ENCODE measurements at places on chromosomes 5 and 9.

DNA sequence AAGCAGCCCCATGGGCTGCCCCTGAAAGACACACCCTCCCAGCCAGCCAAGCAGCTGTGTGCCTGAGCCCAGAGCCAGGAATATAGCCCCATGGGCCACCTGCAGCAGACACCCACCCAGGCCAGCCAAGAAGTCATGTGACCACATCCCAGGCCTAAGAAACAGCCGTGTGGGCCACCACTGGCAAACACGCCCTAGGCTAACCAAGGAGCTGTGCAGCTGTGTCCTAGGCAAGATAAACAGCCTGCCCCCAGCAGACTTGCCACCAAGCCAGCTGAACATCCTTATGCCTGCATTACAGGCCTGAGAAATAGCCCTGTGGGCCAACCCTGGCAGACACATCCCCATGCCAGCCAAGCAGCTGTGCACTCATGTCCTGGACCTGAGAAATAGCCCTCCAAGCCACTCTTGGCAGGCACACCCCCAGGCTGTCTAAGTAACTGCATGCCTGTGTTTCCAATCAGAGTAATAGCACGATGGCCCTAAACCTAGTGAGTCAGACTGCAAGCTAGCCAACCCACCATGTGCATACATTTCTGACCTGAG is 143.0 kb downstream of the ADAMTS6 start:
- DNase-seq = no peak

DNA sequence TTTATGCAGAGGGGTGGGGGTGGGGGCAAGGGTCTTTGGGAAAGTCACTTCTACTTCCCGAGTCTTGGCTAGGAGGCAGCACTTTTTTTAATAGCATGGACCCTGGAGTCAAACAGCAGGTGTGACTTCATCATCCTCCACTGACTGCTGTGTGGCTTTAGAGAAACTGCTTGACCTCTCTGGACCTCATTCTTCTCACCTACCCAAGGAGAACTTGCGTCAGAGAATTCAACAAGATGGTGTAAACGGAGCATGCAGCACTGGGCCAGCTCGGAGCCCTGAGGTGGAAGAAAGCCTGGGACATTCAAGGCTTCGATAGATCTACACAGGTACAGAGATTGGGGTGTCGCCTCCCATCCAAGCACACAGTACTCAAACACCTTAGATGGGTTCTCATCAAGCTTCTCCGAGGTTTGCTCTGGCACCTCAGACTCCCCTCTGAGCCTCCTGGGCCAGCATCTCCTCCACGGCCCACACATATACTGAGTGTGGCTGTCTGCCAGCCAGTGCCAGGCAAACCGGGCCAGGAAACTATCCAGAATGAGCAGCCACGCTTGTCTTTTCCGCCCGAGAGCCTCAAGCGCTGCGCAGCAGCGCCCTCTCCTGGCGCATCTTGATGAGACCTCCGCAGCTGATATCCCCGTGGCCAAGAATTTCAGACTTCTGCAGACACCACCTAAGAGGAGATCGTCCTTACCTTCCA is 4.6 kb upstream of the SLC25A48 start:
- DNase-seq = peak; percentile 38

DNA sequence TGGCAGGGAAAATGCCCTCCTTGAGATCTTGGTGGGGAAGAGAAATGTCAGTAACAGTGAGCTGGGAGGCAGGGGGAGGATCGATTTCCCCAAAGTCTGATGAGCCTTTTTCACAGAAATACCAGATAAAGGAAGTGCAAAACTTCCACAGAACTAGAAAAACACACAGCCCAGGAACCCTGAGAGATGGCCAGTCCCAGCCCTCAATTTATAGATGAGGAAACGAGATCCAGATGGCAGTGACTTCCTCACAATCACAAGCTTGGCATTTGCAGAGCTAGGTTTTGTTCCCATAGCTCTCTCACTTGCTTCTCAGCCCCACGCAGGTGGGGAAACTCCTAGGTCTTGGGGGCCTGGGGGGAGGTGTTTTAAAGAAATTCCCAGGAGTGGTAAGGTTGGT is 3.8 kb upstream of the GGTA1 start:
- no peak for DNase-seq

DNA sequence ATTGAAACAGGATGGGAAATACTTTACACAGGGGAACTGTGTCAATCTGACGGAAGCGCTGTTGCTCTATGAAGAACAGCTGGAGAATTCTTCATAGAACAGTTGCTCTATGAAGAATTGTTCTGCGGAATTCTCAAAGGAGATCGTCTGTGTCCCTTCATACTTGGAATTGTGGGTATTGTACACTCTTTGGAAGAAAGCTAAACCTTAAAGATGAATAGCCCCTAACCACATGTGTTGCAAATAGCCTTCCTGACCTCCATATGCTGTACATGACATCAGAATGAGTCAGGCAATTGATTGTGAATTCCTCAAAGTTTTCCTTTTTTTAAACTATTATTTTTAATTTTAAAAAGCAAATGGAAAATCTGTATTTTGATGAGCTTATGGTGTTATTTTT is 15.6 kb downstream of the NIM1K start:
- DNase-seq = no peak

DNA sequence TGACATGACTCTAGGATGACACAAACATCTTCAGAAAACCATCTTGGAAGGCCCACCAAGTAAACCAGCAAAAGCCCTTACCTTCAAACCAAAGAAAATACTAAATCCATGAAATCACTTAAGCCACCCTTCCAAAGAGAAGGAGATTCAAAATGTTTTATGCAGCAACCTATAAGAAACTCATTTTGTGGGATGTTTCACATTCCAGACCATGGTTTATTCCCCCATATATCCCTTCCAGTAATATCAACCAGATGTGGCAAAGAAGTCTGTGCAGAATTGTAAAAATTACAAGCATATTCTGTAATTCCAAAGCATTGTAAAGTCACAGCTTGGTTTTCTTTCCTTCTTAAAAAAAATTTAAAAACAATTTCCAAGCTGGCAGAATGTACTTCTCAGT is 117.4 kb downstream of the SLIT3 start:
- DNase-seq = no peak

DNA sequence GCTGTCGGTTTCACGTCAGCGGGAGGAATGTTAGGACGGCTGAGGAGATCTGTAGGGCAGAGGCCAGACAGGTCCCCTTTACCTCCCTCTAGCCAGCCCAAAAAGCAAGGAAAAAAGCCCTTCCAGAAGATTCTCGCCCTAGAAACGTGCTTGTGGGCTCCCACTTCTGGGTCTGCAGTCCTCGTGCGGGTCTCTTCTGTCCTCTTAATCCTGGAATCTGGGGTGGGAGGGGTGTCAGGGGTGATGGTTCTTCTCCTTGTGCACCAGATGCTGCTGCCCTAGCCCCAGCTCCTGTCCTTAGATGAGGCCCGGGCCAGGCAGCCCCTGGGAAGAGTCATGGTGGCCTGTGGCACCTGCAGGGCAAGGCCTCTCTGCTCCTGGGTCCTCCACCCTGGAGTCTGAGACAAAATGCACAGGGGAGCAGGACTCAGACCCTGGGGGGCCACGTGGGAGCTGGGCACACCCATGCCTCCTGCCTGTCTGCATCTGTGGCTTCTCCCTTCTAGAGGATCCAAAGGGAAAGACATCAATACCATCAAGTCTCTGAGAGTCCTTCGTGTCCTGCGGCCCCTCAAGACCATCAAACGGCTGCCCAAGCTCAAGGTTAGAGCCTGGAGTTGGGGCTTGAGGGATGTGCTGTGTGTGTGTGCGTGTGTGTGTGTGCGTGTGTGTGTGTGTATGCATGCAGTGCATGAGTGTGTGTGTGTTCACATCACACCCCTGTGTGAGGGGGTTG is 174.2 kb downstream of the CACNA1B start:
- no peak for DNase-seq

- no peak for DNase-seq
These were observed 11.9 kb downstream of the RASGEF1C start for GRCh38 chr5:180197016-180197702.

GRCh38 chr9:98807814-98808195 is 335 bp downstream of the GALNT12 start:
- DNase-seq = no peak

GRCh38 chr5:171770153-171770552 is 15.5 kb upstream of the SMIM23 start:
- no peak for DNase-seq

GRCh38 chr9:10764481-10764880 is 151.7 kb upstream of the PTPRD start:
- DNase-seq = no peak

GRCh38 chr9:119951591-119951990 is 582.4 kb upstream of the BRINP1 start:
- no peak for DNase-seq

GRCh38 chr5:6656680-6657079 is 23.4 kb downstream of the SRD5A1 start:
- DNase-seq = no peak

- no peak for DNase-seq
These were observed 329.2 kb downstream of the TMEM232 start for GRCh38 chr5:110397281-110397680.

GRCh38 chr9:124212381-124213050 is 45.2 kb upstream of the NEK6 start:
- DNase-seq = no peak

- no peak for DNase-seq
These were observed 35.1 kb downstream of the TTLL11 start for GRCh38 chr9:122058051-122058450.

DNA sequence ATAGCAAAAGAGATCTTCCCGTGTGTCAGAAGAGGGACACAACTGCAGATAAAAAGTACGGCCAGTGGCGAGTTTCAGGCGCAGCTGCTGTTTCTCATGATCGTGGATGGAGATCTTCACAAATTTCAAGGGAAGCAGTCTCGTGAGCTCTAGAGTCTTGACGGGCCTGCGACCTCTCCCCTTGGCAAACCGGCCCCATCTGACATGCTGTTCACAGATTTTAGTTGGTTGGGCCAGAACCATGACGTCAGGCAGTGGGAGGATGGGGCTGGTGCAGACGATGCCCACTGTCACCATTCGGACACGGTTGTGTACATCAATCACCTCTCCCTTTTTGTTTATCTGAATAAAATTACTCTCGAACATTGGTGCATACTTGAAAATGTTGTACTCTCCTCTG is 396 bp downstream of the GARIN3 start:
- no peak for DNase-seq
